Aorta (tissue), 5 donors: ENCODE measurements at places on chromosomes 7 and 10. TPM values are rescaled to one million over a fixed set of nuclear protein-coding genes. Genes with fewer than 3 reads are reported as not detected.

DNA sequence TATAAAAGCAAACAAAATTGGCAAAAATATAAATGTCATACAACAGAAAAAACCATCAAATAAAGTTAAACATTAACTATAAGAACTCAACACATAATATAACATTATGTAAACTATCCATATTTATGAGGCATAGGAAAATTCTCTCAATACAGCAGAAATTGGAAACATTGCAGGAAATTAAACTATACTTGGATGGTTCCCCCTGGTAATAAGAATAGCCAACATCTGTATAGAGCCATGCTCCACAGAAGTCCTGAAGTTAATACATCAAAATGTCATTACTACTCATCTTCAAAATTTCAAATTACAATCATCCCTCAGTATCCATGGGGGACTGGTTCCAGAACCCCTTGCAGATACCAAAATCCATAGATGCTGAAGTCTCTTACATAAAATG, 350.5 kb downstream of the PARD3 start:
- DNase-seq, result no peak

DNA sequence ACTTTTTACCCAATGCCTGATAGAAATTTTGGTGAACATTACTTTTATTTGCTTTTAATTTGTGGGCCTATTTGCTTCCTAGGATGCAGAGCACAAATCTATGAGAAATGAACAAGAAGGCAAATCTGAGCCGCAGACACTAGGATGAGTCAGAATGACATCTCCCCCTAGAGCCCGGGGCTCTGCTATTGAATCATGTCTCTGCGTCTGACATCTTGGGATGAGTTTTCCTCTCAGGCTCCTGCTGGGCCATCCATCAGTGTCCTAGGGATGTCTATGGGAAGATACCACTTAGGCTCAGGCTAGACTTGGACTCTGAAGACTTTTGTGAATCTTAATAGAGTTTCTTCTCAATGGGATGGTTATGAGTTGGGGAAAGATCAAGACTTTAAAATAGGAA, 157.3 kb upstream of the MTPN start:
- no peak for DNase-seq

Gene HIBADH
- polyA plus RNA-seq, result 32.5 TPM

Gene PDK4
- 126 TPM for polyA plus RNA-seq
